CD4-positive, CD25-positive, alpha-beta regulatory T cell (primary cell): ENCODE measurements at places on chromosomes 6 and 20. TPM values are rescaled to one million over a fixed set of nuclear protein-coding genes. Genes with fewer than 3 reads are reported as not detected.

- DNase-seq: no peak
- H3K4me1 ChIP-seq: no peaks in the 10 kb centered on the region
- H3K4me3 ChIP-seq: no peak overlapping the region
- no peaks in the 10 kb centered on the region for H3K36me3 ChIP-seq
Observed at GRCh38 chr20:19368351-19368750, 155.9 kb downstream of the SLC24A3 start.

C4A gene
- total RNA-seq: 4.0 TPM

CRYBG1 gene
- 83.8 TPM for total RNA-seq

HLA-DRA gene
- 100 TPM for total RNA-seq

CLPSL2 gene
- total RNA-seq: not detected

GRCh38 chr6:31308050-31308844 lies 36.4 kb upstream of the HLA-C start:
- H3K27me3 ChIP-seq: peaks cover 2% of the 10 kb centered on the region
- peak overlapping the region; percentile 32 for H3K4me3 ChIP-seq
- H3K4me1 ChIP-seq: peaks cover 15% of the 10 kb centered on the region
- H3K27ac ChIP-seq: no peak overlapping the region
- peak; percentile 71 for DNase-seq
- H3K36me3 ChIP-seq: no peaks in the 10 kb centered on the region

SLC17A3 gene
- total RNA-seq: not detected

AIF1 gene
- 9.9 TPM for total RNA-seq

STMND1 gene
- total RNA-seq: not detected

DNA sequence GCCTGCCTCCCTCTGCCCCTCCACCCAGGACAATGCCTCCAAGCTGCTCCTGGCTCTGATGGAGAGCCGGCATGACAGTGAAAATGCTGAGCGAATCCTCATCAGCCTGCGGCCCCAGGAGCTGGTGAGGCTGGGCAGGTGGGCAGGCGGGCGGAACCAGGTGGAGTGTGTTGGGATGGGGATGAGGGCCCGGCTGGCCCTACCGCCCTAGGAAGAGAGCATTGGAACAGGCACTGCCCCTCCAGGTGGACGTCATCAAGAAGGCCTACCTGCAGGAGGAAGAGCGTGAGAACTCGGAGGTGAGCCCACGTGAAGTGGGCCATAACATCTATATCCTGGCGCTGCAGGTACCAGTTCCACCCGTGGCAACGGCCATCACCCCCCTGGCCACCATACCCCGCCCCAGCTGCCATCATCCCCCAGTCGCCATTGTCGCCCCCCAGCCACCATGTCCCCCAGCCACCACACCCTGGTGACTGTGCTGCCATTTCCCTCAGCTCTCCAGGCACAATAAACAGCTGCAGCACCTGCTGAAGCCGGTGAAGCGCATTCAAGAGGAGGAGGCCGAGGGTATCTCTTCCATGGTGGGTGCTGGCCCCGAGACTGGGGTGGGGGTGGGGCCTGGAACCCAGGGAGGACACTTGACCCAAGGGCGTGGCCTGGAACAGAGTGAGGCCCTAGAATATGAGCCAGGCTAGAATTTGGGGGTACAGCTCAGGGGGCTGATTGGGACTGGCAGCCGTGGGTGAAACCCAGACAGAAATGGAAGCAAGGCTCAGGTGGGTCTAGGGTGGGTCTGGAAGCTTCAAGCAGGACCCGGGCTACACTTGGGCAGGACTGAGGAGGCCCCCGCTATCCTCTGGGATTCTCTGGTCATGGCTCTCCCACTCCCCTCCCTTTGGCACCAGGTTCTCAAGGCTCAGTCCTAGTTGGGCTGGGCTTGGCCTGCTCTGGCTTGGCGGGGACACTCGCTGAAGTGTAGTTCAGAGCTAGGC lies 24.2 kb downstream of the UQCC2 start:
- peaks cover 84% of the 10 kb centered on the region for H3K36me3 ChIP-seq
- no peak overlapping the region for H3K27ac ChIP-seq
- H3K4me1 ChIP-seq: peaks cover 18% of the 10 kb centered on the region
- no peak for DNase-seq
- H3K4me3 ChIP-seq: no peak overlapping the region
- H3K27me3 ChIP-seq: no peaks in the 10 kb centered on the region

FNDC1 gene
- total RNA-seq: not detected

- H3K36me3 ChIP-seq: no peaks in the 10 kb centered on the region
- no peaks in the 10 kb centered on the region for H3K4me1 ChIP-seq
- no peak for DNase-seq
- no peak overlapping the region for H3K27ac ChIP-seq
- H3K27me3 ChIP-seq: peaks cover 4% of the 10 kb centered on the region
Observed at GRCh38 chr6:170485159-170485558, 67.9 kb downstream of the PSMB1 start.

TTI1 gene
- total RNA-seq: 21.2 TPM

NSFL1C gene
- total RNA-seq: 64.0 TPM

GRCh38 chr6:93176070-93176469 lies 243.3 kb downstream of the EPHA7 start:
- no peak overlapping the region for H3K4me3 ChIP-seq
- no peak for DNase-seq
- H3K27me3 ChIP-seq: no peaks in the 10 kb centered on the region
- H3K36me3 ChIP-seq: no peaks in the 10 kb centered on the region

DNA sequence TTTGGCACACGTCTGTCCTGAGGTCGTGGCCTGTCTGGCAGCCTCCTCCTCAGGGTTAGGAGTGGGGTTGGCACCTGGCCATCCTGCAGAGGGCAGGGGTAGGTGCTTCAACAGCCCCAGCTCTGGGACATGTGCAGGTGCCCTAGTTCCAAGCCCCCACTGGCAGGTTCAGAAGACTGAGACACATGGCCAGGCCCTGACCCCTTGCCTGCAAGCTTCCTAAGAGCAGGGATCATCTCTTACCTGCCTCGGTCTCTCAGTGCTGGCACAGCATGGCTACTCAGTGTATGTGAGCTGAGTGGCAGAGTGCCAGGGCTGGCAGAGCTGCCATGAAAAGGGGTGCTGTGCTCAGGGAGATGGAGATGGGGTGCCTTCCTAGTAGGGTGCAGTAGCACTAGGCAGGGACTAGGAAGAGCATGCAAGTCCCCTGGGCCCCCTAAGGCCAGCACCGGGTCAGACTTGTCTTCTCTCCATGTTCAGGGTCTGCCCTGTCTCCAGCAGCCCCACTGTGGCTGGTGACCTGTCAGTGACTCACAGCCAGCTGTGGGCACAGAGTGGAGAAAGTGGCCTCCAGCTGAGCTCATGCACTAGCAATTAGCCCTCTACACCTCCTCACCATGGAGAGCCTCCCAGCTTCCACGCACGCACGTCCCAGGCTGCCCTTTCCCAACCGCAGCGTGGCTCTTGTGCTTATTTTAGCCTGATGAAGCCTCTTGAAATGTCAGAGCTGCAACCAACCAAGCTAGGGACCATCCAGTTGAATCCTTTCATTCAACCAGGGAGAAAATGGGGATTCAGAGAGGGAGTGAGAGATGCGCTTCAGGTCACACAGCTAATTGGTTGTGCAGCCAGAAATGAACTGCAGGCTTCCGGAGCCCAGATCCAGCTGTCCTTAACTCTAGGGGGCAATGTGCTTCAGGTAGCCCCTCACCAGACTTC lies 116.6 kb downstream of the MRPL14 start:
- no peaks in the 10 kb centered on the region for H3K36me3 ChIP-seq
- no peaks in the 10 kb centered on the region for H3K27me3 ChIP-seq
- H3K27ac ChIP-seq: no peak overlapping the region
- DNase-seq: no peak
- no peak overlapping the region for H3K4me3 ChIP-seq
- no peaks in the 10 kb centered on the region for H3K4me1 ChIP-seq

GRCh38 chr6:97399208-97399607 lies 116.2 kb upstream of the MMS22L start:
- H3K4me3 ChIP-seq: no peak overlapping the region
- peaks cover 2% of the 10 kb centered on the region for H3K27me3 ChIP-seq
- H3K27ac ChIP-seq: no peak overlapping the region
- DNase-seq: no peak
- H3K4me1 ChIP-seq: no peaks in the 10 kb centered on the region

- H3K4me3 ChIP-seq: no peak overlapping the region
- no peaks in the 10 kb centered on the region for H3K27me3 ChIP-seq
- no peak overlapping the region for H3K27ac ChIP-seq
- peaks cover 39% of the 10 kb centered on the region for H3K36me3 ChIP-seq
- no peak for DNase-seq
Observed at GRCh38 chr6:89793586-89793985, 26.0 kb downstream of the MDN1 start.

DNA sequence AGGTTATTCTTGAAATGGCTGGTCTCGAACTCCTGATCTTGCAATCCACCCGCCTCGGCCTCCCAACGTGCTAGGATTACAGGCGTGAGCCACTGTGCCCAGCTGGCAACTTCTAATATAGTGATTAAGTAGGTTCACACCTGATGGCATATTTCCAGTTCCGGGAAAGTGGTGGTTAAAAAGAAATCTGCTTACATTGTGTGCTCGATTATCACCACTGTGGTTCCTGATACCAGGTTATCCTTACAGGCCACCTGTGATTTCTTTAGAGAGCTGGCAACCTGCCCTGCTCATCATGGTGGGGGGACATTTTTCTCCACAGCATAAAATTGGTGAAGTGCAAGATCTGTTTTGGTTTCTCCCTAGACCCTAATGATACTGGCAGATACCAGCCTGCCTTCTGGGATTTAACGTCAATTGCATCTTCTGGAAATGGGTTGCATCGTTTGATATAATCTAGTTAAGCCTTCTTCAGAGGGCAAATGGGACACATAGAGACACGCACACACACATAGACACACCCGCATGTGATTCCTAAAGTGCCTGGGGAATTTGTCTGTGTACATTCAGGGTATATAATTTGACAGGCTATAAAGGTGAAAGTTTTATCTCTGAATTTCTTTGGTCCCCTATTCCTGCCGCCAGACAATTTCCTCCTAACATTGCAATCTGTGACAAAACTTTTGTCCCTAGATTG lies 49.7 kb upstream of the CITED2 start:
- no peaks in the 10 kb centered on the region for H3K36me3 ChIP-seq
- peaks cover 8% of the 10 kb centered on the region for H3K27me3 ChIP-seq
- H3K4me1 ChIP-seq: no peaks in the 10 kb centered on the region
- no peak overlapping the region for H3K4me3 ChIP-seq

DNA sequence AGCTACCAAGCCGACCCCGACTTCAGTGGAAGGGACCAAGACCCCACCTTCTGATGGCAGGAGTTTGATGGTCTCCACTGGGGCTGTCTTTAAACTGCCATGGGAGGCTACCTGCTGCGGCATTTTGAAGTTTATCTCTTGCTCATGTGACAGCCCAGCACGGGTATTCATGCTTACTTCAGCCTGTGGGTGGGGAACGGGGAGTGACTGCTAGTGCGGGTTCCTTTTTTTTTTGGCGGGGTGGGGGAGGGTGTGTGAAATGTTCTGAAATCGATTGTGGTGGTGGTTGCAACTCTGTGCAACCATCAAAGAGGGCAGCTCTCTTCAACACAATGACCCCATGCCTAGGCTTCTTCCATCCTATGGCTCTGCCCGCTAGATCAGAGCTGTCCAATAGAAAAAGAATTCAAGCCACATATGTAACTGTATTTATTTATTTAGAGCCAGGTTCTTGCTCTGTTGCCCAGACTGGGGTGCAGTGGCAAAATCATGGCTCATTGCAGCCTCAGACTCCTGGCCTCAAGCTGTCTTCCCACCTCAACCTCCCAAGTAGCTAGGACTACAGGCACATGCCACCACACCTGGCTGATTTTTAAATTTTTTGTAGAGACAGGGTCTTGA lies 53.7 kb downstream of the PPP1R16B start:
- DNase-seq: no peak
- peaks cover 3% of the 10 kb centered on the region for H3K36me3 ChIP-seq
- peak overlapping the region; percentile 37 for H3K4me3 ChIP-seq
- H3K27me3 ChIP-seq: no peaks in the 10 kb centered on the region
- peak overlapping the region; percentile 62 for H3K27ac ChIP-seq

LST1 gene
- total RNA-seq: 12.9 TPM

RAET1L gene
- not detected for total RNA-seq

TAGAP gene
- total RNA-seq: 330 TPM

DEFB115 gene
- not detected for total RNA-seq

DNA sequence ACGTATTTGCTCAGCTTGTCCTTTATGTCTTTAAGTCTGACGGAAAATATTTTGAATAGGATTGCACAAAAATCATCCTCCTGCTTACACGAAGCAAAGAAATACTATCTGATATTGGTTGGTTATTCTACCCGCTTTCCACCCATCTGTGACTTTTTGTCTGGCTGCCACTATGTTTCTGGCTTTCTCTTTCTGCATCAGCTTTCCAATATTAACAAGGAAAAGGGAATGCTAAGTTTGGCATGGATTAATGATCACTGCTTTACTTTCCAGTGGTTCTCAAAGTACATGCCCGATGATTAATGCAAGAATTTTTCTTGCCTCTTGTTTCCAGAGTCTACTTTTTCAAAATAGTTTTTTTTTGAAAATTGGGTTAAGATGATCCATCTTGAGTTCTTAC lies 57.0 kb downstream of the RNF144B start:
- no peaks in the 10 kb centered on the region for H3K36me3 ChIP-seq
- no peaks in the 10 kb centered on the region for H3K4me1 ChIP-seq
- H3K4me3 ChIP-seq: no peak overlapping the region
- no peak for DNase-seq

LTB gene
- 493 TPM for total RNA-seq

DNA sequence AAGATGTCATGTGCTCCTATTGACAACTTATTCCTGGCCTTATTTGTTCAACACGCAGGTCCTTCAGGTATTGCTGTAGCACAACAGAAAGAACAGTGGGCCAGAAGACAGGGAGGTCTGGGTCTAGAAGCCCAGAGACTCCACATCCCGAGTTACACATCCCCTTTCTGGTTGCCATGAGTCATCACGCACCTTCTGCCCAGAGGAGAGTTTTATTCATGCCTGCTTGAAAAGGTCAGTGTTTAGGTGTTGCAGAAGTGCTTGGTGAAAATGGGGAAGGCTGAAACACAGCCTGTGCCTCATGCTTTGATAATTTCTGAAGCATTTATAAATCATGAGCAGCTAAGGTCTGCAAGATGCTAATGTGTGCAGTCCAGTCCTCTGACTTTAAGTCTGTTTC lies 256.4 kb downstream of the GMPR start:
- H3K4me1 ChIP-seq: peaks cover 17% of the 10 kb centered on the region
- peaks cover 4% of the 10 kb centered on the region for H3K36me3 ChIP-seq
- H3K27ac ChIP-seq: no peak overlapping the region
- no peaks in the 10 kb centered on the region for H3K27me3 ChIP-seq
- no peak overlapping the region for H3K4me3 ChIP-seq

- H3K4me1 ChIP-seq: no peaks in the 10 kb centered on the region
- DNase-seq: no peak
- no peaks in the 10 kb centered on the region for H3K36me3 ChIP-seq
- H3K4me3 ChIP-seq: no peak overlapping the region
- no peaks in the 10 kb centered on the region for H3K27me3 ChIP-seq
Observed at GRCh38 chr6:161828355-161828754, 554.5 kb upstream of the AGPAT4 start.

- H3K4me3 ChIP-seq: no peak overlapping the region
- H3K27ac ChIP-seq: no peak overlapping the region
- no peaks in the 10 kb centered on the region for H3K27me3 ChIP-seq
- no peaks in the 10 kb centered on the region for H3K36me3 ChIP-seq
Observed at GRCh38 chr6:1850121-1850839, 240.6 kb downstream of the FOXC1 start.

- no peaks in the 10 kb centered on the region for H3K36me3 ChIP-seq
- H3K27ac ChIP-seq: no peak overlapping the region
- peaks cover 3% of the 10 kb centered on the region for H3K27me3 ChIP-seq
- no peak for DNase-seq
Observed at GRCh38 chr6:78835817-78836216, 31.5 kb upstream of the IRAK1BP1 start.
